Gastroesophageal sphincter (tissue), 4 donors: ENCODE measurements at places on chromosomes 1 and 21.

GRCh38 chr1:8905582-8906191, 27.2 kb upstream of the ENO1 start:
- ATAC-seq, result no peak

DNA sequence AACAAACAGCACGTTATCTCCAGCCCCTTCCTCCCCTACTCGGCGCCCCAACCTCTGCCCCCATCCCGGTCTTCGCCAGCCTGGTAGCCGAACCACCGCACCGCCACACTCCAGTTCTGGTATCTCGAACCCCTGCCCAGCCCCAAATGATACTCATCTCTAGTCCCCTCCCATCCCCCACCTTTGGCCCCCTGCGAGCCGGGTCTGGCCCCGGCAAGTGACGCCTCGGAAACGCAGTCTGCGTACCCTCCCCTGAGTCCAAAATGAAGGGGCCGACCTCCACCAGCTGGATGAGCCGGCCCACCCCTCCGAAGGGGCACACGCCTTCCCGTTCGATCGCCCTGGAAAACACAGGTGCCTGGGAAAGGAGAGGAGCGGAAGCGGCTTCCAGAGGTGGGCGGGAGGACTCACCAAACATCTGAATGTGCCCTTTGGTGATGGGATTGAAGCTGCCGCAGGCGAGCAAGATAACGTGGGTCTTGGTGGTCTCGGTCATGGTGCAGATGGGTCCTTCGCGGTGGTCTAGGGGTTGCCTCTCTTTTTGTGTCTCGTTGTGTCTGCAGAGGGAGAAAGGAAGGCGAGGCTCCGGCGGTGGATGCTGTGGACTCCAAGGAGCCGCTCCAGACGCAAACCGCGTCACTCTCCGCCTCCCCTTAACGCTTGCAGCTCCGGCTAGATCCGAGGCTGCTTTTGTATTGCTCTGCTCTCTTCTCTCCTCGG, at the start of gene NMNAT2:
TSS of gene NMNAT2 (minus strand) at position 609 of the 720 bp plus-strand sequence. CDS start at position 496, 113 bp downstream.
- peak; percentile 39 for ATAC-seq

- peak; percentile 80 for ATAC-seq
These were observed 78.4 kb upstream of the SLC45A1 start for GRCh38 chr1:8239306-8240023.

- ATAC-seq, result no peak
These were observed 78.6 kb downstream of the KCNN3 start for GRCh38 chr1:154791292-154792166.

DNA sequence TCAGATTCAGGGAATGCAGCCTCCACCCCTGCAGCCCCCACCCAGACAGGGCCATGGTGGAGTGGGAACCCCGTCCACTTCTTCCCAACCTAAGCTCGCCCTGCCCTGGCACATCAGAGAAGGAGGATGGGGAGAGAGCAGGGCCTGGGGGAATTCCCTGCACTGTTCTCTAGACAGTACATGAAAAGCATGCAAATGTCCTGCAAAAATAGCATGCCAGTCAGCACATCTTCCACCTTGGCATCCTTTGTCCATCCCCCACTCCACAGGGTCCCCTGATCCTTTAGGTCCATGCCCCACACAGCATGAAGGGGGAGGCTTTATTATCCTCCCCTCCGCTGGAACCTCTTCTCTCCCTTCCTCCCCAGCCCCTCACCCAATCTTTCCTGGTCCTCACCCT, 35.0 kb upstream of the RD3 start:
- no peak for ATAC-seq

DNA sequence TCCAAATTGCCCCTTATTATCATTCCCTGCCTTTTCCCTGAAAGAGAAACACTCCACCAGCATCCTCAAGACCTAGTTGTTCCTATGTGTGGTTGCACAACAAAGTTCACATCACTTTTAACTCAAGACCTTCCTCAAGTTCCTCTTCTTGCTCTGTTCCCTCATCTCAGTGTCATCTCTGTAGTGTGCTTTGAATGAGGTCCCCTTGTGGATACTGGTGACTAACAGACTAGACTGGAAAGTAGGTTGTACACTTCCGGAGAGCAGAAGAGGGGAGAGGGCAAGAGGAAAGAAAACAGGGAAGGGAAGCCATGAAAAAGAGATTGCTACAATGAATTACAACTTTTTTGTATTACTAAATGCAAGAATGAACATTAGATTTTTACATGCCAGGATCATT, 853.8 kb downstream of the USP25 start:
- ATAC-seq, result no peak

DNA sequence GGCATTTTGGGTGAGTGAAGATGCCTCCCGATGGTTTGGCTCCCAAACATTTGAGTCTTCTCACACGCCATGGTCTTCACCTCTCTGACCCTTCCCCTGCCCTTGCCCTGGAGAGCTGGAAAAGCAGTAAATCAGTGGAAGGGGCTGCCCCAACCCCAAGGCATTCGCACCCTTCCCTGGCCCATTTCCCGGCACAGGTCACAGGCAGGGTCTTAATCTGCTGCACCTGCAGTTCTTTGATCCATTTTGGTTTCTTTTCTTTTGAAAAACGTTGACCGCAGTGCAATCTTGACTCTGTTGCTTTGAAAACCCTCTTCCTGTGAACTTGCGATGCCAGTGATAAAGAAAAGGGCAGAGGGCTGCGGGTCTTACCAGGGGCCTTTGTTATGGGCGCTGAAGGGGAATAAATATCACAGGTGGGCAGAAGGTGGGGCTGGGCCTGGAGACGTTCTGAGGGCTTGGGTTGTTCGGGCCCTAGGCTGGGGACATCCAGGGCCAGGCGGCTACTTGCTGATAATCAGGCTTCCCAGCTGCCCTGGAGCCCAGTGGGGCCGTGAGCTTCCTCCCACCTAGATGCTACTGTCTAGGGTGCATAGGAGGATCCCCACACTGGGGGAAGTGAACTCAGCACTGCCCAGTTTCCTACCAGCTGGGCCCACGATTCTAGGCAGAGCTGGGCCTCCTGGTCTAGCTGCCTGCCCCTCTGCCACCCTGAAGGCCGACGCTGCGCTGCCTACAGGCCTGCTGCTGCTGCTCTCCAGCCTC, 38.6 kb upstream of the EPS8L3 start:
- ATAC-seq, result no peak

GRCh38 chr1:53620061-53620855, 118.7 kb downstream of the GLIS1 start:
- no peak for ATAC-seq

DNA sequence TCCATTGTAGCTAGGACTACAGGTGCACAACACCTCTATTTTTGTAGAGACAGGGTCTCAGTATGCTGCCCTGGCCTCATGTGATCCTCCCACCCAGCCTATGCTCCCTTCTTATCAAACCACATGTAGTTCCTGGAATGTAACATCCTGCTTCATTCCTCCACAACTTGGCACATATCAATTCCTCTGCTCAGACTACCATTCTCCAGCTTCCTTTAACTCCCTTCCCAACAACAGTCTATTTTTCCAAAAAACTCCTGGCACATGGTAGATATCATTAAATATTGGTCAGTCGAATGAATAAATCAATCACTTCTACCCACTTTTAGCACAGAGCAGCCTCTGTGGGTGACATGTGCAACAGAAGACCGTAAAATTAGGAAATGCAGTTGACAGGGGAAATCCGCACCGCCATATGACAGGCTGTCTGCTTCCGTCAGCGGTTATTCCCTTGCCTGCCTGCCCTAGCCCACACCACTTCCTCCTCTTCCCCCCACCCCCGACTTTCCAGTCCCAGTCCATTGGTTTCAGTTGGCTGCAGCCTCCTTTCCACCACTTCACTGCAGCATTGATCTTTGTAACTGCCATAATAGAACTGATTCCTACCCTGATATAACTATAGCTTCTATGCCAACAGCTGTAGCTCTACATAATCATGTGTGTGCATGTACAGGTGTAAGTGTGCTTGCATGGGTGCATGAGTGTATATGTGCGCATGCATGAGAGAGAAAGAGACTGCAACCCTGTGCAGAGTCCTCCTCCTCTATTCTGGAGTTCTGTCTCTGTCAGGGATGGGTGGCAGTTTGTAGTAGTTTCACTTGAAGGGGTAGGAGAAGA, 6.8 kb upstream of the AKR1A1 start:
- ATAC-seq, result peak; percentile 79

- no peak for ATAC-seq
These were observed 74.0 kb upstream of the LRRC53 start for GRCh38 chr1:74586253-74586897.

- no peak for ATAC-seq
These were observed 2.3 kb upstream of the MSH4 start for GRCh38 chr1:75794382-75794781.

- no peak for ATAC-seq
These were observed 71.4 kb downstream of the MDM4 start for GRCh38 chr1:204587621-204588020.

DNA sequence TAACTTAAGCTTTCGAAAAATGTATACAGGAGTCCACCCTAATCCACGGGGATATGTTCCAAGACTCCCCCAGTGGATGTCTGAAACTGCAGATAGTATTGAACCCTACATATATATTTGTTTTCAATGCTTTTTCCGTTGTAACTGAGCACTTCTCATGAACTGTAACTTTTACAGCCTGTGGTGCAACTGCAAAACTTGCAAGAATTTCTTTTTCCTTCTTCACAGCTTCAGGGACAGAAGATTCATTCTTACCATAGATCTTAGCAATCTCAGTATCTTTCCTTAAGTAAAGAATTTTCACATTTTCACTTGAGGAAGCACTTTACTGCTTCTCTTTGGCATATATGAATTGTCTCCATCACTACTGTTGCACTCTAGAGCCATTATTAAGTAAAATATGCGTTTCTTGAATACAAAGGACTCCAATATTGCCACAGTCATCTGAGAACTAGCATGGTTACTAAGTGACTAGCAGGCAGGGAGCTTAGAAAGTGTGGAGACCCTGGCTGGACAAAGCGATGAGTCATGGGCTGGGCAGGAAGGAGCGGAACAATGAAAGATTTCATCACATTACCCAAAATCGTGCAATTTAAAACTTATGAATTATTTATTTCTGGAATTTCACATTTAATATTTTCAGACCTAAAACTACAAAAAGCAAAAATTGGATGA, 14.1 kb downstream of the DPYD start:
- peak; percentile 89 for ATAC-seq

GRCh38 chr1:113855630-113856400, 15.7 kb downstream of the PTPN22 start:
- no peak for ATAC-seq

GRCh38 chr1:99228153-99228552, 36.1 kb upstream of the PLPPR4 start:
- no peak for ATAC-seq

DNA sequence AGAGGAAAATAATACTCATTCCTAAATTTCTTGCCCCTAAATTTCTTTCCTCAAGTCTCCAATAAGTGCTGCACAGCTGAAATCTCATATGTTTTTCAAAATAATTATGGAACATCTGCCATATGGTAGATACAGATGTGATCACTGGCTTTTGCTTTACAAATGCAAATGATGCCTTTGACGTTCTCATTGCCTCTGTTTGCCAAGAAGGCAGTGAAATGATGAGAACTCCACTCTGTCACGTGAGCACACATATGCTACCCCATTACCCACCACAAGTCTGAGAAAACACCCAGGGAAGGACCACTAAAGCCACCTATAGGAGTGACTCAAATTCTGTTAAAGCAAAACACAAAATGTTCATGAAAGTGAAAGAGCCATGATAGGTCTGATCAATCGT, 43.9 kb downstream of the DSCAM start:
- no peak for ATAC-seq

DNA sequence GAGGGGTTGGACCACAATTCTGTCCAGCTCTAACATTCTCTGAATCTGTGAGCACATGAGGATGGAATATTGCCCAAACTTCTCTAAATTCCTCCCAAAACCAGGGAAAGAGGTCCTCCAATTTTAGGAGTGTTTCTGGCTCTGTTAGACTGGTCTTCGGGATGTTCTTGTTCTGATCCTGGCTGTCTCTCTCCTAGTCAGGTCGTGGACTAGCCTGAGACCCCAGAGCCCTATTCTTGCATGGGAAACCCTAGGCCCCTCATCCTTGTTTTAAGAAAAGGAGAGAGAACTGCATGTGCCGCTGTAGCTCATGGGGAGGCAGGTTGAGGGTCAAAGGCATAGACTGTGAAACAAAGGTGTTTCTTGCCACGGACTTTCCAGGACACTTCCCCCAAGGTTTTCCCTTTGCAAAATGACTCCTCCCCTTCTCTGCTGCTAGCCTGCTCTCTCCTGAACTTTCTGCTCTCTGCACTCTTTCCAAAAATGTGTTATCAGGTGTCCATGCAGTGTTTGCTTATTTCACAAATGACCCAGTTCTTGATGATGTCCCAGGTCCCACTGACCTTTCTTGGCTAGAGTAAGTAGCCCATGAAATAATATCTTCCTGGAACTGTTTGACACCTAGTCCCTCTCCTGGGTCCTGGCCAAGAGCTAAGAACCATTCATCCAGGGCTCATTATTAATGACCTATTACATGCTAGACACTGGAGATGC, 29.3 kb upstream of the RD3 start:
- ATAC-seq, result no peak

- ATAC-seq, result no peak
These were observed 212.3 kb downstream of the NCAM2 start for GRCh38 chr21:21210552-21210951.

DNA sequence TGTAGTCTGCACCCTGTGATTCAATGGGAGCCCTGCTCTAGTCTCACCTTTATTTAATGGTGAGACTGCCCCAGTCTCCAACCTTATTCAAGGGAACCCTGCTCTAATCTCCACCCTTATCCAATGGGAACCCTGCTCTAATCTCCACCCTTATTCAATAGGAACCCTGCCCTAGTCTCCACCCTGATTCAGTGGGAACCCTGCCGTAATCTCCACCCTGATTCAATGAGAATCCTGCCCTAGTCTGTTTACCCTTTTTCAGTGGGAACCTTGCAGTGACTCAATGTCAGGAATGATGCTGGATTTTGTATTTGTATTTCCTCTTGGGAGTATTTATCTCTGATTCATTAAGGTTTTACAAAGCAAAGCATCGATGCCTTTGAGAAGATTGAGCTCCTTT, 39.5 kb downstream of the TRPM2 start:
- ATAC-seq, result no peak

- ATAC-seq, result peak; percentile 77
These were observed at the start of gene HEYL for GRCh38 chr1:39639305-39640130. Gene HEYL, minus strand, starts transcription at chr1:39639643. Its CDS starts 18 bp downstream, at chr1:39639625.

- ATAC-seq, result no peak
These were observed 691 bp upstream of the MPZL1 start for GRCh38 chr1:167720965-167721616.

- ATAC-seq, result no peak
These were observed 21.3 kb upstream of the PHTF1 start for GRCh38 chr1:113780374-113781146.

- peak; percentile 66 for ATAC-seq
These were observed 61.3 kb downstream of the RAP1GAP start for GRCh38 chr1:21607549-21608529.

DNA sequence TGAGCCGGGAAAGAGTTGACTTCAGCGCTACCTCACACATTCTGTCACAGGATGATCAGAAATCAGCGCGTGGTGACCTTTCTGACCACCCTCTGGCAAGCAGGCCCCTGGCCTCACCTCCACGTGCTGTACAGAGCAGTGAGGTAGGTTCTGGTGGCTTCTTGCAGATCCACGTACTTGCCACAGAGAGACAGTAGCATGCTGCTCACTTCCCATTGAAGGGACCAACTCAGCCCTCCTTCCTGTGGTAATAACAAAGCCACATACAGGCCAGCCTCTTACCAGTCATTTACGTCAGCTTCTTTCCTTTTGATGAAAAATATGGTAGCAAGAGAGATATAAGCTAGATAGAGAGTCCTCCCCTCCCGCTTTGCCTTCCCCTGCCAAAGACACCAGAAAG, 200.7 kb downstream of the CHRM3 start:
- ATAC-seq, result no peak

- peak; percentile 22 for ATAC-seq
These were observed 466 bp downstream of the PEX10 start for GRCh38 chr1:2411801-2412394.

- peak; percentile 55 for ATAC-seq
These were observed 118.7 kb upstream of the CD34 start for GRCh38 chr1:208029381-208030287.
